Fibroblast of gingiva (primary cell): ENCODE measurements at places on chromosomes 6 and 20.

DNA sequence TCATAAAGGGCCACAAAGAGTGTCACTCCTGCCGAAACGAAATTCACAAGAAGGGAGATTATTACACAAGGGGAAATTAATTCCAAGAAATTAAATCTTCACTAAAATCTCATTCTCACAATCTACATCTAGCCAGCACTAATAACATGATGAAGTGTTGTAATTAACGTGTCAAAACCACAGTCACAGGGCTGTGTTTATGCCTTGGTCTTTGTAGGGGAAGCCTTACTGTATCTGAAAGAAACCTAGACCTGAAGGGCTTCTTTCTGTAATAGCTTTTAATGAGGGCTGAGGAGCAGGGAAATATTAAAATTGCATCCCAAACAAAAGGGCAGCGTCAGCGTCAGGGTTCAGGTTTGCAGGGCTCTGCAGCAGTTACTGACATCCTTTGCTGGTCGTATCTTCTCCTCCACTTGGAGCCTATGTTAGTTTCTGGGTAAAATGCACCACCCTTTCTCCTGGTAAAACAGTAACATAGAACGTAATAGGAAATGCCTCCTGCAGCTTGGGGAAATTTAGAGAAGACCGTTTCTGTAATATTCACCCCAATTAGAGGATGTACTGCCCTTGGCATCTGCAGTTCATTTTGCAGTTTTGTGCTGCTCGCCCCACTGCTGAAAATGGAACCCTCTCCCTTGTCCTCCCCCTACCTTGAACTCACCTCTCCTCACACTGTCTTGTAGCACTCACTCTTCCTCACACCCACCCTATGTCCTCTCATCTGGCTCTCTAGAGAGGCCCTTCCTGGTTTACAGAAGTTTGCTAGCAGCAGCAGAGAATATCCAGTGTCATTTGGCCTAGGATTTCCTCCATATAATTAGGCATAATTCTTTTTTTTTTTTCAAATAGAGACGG is 109.0 kb upstream of the TRAF3IP2 start:
- DNase-seq, result no peak

- no peak for DNase-seq
Observed at GRCh38 chr20:53792946-53793536, 199.4 kb upstream of the ZNF217 start.

GRCh38 chr6:52132292-52132691 is 44.9 kb upstream of the PKHD1 start:
- no peak for DNase-seq

- no peak for DNase-seq
Observed at GRCh38 chr20:1618479-1618878, 1.3 kb downstream of the SIRPB1 start.

DNA sequence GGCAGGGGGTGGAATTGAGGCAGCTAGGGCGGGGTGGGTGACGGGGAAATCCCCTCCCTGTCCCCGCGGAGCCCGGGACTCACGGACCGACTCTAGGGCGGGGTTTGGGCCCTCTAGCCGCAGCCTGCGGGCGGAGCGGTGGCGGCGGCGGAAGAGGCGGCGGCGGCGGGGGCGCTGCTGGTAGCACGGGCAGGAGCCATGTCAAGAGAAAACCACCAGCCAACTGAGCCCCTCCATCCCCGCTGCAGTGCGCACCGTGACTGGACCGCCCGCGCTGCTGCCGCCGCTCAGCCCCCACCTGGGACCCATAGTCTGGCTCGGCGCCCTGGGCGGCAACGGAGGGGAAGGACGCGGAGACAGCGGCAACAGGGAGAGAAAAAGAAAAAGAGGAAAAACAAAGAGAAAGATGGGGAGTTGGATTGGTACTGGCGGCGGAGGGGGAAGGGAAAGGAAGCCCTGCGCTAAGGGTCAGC is 1.2 kb upstream of the C6orf62 start:
- DNase-seq, result peak; percentile 60

DNA sequence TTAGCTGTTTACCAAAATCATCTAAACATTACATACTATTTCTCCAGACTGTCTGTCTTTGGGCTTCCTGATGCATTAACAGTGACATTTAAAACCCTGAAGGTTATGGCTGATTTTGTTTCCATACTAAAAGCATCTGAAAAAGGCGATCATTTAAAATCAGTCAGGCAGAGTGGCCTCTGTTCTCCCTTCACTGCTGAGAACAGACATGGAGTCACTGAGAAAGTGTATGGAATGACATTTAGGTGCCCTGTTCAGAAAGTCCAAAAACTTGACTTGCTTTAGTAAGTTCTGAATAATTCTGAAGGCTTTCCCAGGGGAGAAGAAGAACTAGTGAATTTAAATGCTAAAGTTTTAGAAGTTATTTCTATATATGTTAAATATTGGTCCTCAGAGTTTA is 83.0 kb downstream of the MAP7 start:
- DNase-seq, result no peak

- DNase-seq, result no peak
Observed at GRCh38 chr6:14468647-14469321, 351.2 kb downstream of the CD83 start.

DNA sequence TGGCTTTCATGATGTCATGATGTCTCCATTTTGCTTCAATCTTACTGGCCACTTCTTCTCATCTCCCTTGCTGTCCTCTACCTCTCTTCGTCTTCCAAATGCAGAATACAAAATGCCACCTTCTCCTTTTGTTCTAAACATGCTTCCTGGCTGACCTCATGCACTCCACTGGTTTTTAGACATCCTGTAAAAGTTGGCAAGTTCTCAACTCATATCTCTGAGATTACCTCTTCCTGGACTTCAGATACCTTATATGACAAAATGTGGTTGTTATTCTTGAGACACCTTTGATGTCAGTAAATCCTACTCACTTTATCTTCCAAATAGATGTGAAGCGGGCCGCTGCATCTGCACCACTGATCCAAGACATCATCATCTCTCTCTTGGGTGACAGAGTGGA is 212.7 kb upstream of the FOXA2 start:
- DNase-seq, result no peak

DNA sequence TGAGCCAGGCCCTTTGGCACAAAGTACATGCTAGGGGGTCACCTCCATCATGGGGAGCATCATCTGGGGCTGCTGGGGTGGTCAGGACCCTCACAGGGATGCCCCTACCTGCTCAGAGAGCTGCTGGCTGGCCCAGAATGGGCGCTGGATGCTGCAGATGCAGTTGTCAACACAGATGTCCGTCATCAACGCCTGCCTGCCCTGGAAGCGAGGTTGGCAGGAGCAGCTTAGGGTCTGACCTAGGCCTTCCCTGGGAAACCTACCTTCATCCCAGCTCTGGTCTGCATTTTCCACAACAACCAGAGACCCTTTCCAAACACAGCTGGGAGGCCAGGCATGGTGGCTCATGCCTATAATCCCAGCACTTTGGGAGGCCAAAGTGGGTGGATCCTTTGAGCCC is 88.0 kb downstream of the EDN3 start:
- no peak for DNase-seq

DNA sequence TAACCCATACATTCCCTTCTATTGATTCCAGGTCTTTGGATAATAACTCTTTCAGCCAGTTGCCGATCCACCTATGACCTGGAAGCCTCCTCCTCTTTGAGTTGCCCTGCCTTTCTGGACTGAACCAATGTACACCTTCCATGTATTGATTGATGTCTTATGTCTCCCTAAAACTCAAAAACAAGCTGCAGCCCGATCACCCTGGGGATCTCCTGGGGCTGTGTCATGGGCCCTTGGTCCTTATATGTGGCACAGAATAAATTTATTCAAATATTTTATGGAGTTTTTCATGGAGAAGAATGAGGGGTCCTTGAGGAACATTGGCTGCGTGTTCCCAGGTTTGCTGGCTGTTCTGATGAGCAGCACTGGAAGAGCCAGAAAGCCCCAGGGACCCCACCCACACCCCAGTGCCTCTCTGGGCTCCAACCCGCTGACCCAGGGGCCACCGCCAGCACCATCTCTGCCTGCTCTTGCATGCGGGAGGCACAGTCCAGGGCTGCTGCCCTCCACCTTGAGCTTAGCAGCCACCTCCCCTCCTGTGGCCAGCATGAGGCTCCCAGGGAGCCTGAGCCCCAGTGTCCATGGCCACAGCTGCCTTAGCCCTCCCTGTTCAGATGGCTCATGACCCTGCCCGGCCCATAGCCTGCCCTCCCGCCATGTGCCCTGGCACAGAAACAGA is 36.5 kb upstream of the CST7 start:
- no peak for DNase-seq

DNA sequence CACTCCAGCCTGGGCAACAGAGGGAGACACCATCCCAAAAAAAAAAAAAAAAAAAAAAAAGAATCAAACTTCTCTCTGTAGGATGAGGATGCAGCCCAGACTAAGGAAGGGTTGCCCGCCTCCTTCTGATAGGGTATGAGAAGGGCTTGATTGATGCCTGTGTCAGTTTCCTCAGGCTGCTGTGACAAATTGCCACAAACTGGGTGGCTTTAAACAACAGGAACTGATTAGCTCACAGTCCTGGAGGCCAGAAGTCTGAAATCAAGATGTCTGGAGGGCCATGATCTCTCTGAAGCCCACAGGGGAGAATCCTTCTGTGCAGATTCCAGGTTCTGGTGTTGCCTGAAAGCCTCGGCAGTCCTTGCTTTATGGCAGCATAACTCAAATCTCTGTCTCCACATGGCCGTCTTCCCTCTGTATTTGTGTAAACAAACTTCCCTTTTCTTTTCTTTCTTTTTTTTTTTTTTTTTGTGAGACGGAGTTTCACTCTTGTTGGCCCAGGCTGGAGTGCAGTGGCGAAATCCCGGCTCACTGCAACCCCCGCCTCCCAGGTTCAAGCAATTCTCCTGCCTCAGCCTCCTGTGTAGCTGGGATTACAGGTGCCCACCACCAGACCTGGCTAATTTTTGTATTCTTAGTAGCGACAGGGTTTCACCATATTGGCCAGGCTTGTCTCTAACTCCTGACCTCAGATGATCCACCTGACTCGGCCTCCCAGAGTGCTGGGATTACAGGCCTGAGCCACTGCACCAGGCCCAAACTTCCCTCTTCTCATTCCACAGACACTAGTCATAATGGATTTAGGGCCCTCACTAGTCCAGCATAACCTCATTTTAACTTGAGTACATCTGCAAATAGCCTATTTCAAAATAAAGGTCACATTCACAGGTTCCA is 11.2 kb upstream of the CDK19 start:
- no peak for DNase-seq

- no peak for DNase-seq
Observed at GRCh38 chr20:63062188-63063140, 55.7 kb upstream of the BHLHE23 start.

GRCh38 chr20:46192376-46192944 is 74.3 kb downstream of the CD40 start:
- no peak for DNase-seq
